HepG2 (cell line): ENCODE measurements at places on chromosomes 2 and 18. TPM values are rescaled to one million over a fixed set of nuclear protein-coding genes. Genes with fewer than 3 reads are reported as not detected.

NBAS gene
- total RNA-seq: 58.7 and 61.4 TPM in 2 replicates

MAP3K19 gene
- total RNA-seq: not detected in 2 replicates

POTEI gene
- 0.48 and 1.5 TPM in 2 replicates for total RNA-seq

POLR1B gene
- total RNA-seq: 46.0 and 70.8 TPM in 2 replicates

NEU2 gene
- not detected in 2 replicates for total RNA-seq

EFEMP1 gene
- total RNA-seq: not detected in 2 replicates

UCN gene
- total RNA-seq: 0.36 and 1.2 TPM in 2 replicates

MOGAT1 gene
- total RNA-seq: 1.3 and 4.3 TPM in 2 replicates

MROH2A gene
- 0.04 TPM in 1 of 2 replicates, not detected in the other for total RNA-seq

CROCC2 gene
- total RNA-seq: not detected in 2 replicates

ZRANB3 gene
- 25.2 and 33.5 TPM in 2 replicates for total RNA-seq
